Right renal pelvis (tissue), 4 donors: ENCODE measurements at places on chromosomes 1 and 21. TPM values are rescaled to one million over a fixed set of nuclear protein-coding genes. Genes with fewer than 3 reads are reported as not detected.

The SLC6A9 gene
- polyA plus RNA-seq: 5.8 TPM

The SCAF4 gene
- 34.2 TPM for polyA plus RNA-seq

DNA sequence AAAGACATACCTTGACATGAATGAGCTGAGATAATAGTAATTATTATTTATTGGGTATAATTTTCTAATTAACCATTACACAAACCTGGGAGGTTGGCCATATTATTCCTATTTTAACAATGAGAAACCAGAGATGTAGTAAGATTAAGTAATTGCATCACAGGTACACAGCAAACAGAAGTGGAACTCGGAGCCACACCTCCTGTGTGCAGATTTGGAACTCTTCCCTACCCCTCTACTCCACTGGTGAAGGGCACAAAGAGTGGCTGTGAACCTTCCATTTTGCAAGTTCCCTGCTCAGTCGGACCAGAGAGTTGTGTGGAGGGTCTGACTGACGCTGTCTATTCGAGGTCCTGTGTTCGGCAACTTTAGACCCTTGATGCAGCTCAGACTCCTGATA is 45.0 kb downstream of the NGF start:
- DNase-seq: no peak

DNA sequence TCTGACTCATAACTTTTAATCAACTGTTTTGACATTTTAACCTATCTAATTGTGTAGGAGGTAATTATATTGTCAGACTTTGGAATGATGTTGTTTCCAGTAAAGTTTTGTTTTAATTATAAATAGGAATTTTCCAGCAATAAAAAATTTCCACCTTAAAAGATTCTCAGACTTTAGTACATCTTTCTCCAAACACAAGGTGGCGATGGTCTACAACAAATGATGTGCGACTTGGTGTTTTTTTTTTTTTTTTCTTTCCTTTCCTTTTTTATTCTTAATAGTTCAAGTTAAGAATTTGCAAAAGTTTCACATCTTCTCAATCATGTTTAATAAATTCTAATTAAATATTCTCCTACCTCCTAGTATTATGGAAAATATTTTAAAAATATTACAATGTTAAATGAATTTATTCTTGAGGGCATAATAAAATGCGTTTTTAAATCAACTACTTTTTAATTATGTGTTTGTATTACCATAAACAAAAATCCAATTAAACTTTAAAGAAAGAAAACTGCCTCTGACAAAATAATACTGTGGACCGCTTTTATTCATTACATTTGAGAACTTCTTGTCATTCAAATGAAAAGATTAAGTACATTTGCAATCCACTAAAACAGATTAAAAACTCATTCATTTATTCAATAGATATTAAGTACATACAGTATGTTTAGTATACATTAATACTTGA is 4.4 kb upstream of the ADAMTS1 start:
- peak; percentile 46 for DNase-seq

GRCh38 chr1:98051065-98051675 is 130.3 kb upstream of the DPYD start:
- no peak for DNase-seq

- no peak for DNase-seq
Measured at GRCh38 chr1:196372896-196373536, 235.2 kb downstream of the KCNT2 start.
